ENCODE measurements at places on chromosomes 5 and 9.

GRCh38 chr9:9855177-9856078 is 757.4 kb downstream of the PTPRD start:
- no peak for DNase-seq

GRCh38 chr9:16976427-16976826 is 106.0 kb upstream of the BNC2 start:
- DNase-seq: no peak

DNA sequence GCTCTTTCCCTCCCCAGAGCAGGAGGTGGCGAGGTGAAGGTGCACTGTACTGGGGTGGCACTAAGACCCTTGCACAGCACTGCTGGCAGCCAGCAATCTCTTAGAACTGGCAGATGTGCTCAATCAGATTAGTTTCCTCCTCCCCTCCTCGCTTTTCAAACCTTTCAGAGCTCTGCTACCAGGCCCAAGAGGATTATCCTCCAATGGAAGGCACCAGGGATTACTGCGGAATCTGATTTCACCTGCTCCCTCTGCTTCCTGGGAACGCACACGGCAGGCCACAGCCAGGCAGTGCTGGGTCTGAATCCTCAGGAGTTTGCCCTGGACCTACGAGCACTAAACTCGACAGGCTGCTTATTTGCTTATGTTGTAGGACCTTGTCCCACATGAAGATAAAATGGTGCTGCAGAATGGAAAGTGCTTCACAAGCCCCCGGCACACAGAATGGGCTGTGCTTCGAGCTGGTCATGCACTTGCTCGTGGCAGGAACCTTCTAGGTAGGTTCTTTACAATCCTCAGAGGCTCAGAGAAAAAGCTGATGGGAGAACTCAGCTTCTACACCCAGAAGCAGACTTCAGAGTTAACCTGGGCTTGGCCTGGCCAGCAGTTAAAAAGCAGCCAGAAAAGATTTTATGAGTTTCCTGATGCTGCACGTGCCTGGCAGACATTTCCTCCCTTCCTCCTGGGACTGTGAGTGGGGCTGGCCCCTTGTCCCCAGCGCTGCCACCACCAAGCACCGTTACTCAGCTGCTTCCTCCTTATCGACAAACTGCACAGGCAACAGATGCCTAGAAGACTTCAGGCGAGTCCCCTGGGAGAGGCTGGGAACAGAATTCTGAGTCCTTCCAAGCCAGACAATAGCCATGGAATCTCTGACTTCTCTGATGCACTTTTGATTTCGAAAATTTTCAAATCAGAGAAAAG is 33.1 kb downstream of the FABP6 start:
- DNase-seq: no peak

DNA sequence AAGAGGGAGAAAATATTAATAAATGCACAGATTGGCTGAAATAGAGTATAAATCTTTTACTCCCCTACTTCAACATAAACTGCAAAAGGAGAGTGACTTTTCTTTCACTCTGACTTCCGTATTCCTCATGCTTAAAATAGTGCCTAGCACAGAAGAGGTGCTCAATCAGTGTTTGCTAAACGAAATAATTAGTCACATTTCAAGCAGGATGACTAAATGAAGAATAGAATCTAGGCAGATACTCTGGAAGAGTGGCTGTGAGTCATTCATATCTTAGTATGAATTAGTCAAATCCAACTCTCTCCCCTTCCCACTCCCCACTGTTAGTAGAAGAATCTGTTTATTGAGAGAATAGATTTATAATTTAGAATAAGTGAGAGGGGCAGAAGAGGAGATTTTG is 4.8 kb downstream of the CD274 start:
- no peak for DNase-seq

GRCh38 chr9:133140174-133140505 is 19.1 kb upstream of the RALGDS start:
- DNase-seq: no peak

GRCh38 chr5:176781054-176781375 is 29.3 kb upstream of the UNC5A start:
- DNase-seq: no peak

Measured in uterus (tissue), 4 donors.